ENCODE measurements at places on chromosomes 12 and 14.

GRCh38 chr12:98645572-98646067, 530 bp downstream of the APAF1 start:
- DNase-seq, result peak; percentile 26

- DNase-seq, result no peak
Observed at GRCh38 chr14:95033682-95034632, 123.4 kb downstream of the DICER1 start.

DNA sequence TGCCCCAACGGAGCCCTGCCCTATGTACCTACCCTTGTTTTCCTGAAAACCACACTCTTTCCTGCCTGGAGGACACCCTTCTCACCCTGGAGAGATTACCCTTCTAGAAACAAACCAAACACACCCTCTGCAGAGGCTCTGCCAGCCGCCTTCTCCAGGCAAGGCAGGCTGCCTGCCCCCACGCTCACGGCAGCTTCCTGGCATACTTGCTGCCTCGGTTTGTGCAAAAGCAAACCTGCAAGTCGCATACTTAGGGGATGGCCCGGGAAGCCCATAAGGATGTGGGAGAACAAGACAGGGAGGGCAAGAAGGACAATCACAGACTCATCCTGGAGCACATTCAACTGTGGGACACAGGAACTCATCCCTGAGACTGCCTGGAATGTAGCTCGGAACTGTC, 154.0 kb upstream of the DIO3 start:
- DNase-seq, result no peak

DNA sequence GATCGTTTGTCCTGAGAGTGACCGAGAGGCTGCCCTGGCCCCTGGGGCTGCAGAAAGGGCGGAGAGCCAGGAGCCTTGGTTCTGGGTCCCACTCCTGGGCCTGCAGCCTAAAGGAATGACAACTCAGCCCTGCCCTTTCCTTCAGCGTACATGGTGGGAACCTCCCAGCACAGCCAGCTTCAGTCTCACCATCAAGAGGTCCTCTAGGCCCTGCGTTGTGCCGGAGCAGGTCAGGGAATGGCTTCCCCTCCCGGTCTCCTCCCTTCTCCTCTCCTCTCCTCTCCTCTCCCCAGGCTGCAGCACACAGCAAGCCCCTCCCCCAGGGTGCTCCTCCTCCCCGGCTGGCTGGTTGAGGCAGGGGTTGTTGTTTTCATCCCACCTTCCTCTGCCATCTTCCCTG, 44.6 kb upstream of the TUNAR start:
- DNase-seq, result no peak

- no peak for DNase-seq
Observed at GRCh38 chr12:3998397-3998796, 125.2 kb upstream of the PARP11 start.

DNA sequence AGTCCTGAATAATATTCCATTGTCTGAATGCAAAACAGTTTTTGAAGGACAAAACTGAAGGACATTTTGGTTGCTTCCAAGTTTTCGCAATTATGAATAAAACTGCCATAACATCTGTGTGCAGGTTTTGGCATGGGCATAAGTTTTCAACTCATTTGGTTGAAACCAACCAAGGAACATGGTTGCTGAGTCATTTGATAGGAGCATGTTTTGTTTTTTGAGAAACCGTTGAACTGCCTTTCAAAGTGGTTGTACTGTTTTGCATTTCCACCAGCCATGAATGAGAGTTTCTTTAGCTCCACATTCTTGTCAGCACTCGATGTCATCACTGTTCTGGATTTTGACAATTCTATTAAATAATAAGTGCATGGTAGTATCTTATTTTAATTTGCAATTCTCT, 23.0 kb upstream of the GSG1 start:
- no peak for DNase-seq

DNA sequence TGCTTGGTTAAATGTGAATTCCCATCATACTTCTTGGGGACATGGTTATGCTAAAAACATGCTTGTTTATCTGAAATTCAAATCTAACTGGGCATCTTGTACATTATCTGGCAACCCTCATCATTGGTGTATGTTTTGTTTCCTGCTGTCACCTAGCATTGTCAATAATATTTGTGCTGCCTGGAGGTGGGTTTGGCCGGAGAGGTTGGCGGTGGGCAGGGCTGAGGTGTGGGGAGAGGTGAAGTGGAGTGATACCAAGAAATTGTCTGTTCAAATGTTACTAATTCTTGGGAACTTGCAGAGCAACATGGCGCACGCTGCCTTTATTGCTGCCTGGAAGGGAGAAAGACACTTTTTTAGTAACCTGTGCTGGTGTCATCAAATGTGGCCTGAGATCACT, 280.5 kb downstream of the VRK1 start:
- DNase-seq, result no peak

- no peak for DNase-seq
Observed at GRCh38 chr12:51496895-51497294, 72.3 kb downstream of the SLC4A8 start.

DNA sequence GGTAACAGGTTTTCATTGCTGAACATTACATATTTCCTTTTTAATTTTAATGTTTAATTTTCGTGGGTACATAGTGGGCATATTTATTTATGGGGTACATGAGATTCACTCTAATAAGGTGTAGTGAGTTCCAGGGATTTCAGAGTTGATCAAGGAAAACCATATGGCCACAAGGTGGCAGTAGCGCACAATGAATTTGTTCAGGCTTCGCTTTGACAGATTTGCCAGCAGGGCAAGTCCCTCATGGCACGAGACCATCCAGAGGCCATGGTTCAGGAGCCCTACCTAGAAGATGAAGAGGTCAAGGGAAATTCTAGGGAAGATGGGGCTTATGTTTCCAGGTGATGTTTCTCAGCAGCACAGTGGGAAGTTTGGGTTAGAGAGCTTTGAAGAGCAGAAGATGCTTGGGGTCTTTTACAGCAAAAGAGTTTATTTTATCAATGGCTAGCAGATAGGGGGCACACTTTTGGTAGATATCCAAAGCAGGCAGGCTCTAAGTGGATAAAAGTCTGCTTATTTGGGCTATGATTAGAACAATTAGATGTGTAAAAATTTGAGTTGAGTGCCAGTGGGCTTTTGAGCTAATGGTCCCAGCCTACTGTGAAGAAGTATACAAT, 1004.4 kb downstream of the AACS start:
- peak; percentile 9 for DNase-seq

DNA sequence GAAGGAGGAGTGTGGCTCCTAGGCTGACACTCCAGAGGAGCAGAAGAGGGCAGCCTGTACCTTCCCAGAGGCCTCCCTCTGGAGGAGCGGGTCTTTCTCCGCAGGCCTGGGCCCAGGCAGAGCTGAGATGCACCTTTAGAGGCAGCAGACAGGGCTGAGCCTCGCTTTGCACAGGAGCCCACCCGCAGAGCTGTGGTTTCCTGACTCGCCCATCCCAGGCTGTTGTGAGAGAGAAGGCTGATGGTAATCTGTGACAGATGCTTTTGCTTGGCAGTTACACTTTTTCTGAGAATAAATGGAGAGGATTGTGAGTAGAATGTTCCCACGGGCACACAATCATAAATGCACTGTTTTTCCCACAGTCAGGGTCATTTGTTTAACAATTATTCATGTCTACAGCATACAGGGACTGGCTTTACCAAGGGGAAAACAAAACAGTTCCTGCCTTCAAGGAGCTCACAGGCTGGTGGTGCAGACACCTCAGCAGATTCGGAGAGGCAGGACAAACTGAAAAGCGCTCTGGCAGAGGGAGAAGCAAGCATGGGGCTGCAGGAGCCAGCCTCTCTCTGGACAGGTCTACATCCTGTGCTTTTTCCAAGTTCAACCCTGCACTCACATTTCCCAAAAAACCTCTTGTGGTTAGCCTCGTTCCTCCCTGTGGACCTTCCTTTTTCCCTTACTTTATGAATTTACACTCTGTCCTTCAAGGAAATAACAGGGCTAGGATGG, 13.9 kb downstream of the EVL start:
- DNase-seq, result peak; percentile 50

DNA sequence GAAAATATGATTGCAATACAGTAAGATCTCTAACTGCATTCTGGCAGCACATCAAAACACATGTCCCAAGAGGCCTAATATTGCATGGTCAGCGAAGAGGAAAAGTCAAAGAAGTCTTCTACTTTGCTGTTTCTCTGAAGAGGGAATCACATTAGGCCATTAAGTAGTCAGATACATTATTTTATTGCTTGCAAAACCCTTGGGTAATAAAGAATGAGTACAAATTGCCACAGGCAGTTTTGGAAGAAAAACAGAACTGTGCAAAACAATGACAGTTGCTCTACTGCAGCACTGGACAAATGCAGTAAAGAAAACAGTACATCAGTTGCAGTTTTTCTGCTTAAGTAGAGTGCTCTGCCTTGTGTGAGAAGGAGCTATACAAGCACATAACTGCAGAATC, 211.9 kb downstream of the MED13L start:
- DNase-seq, result no peak

GRCh38 chr12:10661338-10661737, 12.5 kb downstream of the STYK1 start:
- DNase-seq, result no peak

- no peak for DNase-seq
Observed at GRCh38 chr12:89706986-89707702, 1.5 kb downstream of the ATP2B1 start.

- DNase-seq, result no peak
Observed at GRCh38 chr14:79581912-79582576, 629.3 kb downstream of the DIO2 start.

- DNase-seq, result no peak
Observed at GRCh38 chr14:48584031-48584430, 908.6 kb upstream of the MDGA2 start.

GRCh38 chr12:34030591-34030990, 8.3 kb downstream of the ALG10 start:
- no peak for DNase-seq

- DNase-seq, result peak; percentile 73
Observed at GRCh38 chr12:124767066-124767821, 96.4 kb downstream of the SCARB1 start.

- no peak for DNase-seq
Observed at GRCh38 chr14:105862581-105863239, 336.3 kb downstream of the TMEM121 start.

- DNase-seq, result peak; percentile 82
Observed at GRCh38 chr14:99971087-99971940, 93.9 kb upstream of the EVL start.

DNA sequence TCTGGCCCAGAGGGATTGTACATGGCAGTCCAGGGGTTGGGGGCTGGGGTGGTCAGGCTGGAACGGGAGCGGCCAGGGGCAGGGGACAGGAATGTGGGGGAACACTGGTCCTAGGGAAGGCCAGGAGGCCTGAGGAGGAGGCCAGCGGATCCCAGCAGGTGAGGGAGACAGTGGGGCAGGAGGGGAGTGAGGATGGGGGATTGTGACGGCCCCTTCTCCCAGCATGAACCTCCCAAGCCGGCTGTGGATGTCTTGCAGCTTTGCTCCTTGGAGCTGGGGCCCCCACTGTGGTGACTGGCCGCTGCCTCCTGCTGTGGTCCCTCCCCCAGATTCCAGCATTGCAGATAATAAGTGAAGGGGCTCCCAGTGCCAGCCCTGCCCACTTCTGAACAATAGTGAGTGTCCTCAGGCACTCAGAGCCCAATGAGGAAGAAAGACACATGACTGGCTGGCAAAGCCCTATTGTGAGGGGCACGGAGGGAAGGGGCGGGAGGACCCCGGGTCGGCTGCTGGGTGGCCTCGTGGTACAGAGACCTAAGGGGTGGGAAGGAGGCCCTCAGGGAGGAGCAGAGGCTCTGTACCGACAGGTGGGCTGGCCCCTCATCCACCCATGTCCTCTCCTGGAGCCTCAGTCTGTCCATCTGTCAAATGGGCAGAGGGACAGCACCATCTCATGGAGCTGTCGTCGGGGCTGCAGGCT, 215.0 kb downstream of the KIF26A start:
- no peak for DNase-seq

DNA sequence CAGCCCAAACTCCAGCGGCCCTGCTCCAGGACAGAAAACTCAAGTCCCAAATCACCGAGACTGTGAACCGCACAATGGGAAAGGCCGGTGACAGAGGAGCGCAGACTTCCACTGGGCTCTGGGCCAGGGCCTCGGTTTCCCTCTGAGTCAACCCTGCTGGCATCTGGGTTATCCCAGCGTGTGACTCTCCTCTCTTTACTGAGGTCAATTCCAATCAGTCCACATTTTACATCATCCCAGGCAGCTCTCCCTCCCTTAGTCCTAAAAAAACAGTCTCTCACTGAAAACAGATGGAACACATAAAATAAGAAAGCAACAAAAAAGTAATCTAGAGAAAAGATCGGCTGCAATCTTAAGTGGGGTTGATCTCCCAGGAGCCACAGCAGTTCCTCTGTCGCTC, 36.9 kb downstream of the ITPK1 start:
- DNase-seq, result no peak

- DNase-seq, result no peak
Observed at GRCh38 chr12:13503094-13503835, 306.7 kb downstream of the EMP1 start.

GRCh38 chr12:58413794-58414193, 472.4 kb downstream of the ATP23 start:
- no peak for DNase-seq

GRCh38 chr14:101134851-101135433, 231.4 kb upstream of the RTL1 start:
- no peak for DNase-seq

- DNase-seq, result no peak
Observed at GRCh38 chr12:24488091-24488596, 460.8 kb downstream of the BCAT1 start.

DNA sequence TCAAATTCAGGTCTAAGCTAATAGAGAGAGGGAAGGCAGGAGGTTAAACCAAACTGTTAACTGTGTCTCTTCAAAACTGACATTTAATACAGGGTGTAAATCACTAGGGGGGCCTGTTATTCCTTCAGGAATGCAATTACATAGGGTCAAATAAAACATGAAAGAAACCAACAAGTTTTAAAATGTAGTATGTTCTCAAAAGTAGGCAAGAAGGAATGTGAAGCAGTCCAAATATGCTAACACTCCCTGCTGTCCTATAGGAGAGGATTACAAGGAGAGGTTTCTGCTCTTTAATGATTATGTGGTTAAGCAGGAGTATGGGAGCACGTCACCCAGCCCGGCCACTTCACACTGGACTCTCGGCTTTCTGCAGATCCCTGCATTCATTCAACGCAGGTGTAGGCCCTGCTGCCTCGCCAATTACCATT, 42.5 kb upstream of the BMP4 start:
- DNase-seq, result peak; percentile 12

DNA sequence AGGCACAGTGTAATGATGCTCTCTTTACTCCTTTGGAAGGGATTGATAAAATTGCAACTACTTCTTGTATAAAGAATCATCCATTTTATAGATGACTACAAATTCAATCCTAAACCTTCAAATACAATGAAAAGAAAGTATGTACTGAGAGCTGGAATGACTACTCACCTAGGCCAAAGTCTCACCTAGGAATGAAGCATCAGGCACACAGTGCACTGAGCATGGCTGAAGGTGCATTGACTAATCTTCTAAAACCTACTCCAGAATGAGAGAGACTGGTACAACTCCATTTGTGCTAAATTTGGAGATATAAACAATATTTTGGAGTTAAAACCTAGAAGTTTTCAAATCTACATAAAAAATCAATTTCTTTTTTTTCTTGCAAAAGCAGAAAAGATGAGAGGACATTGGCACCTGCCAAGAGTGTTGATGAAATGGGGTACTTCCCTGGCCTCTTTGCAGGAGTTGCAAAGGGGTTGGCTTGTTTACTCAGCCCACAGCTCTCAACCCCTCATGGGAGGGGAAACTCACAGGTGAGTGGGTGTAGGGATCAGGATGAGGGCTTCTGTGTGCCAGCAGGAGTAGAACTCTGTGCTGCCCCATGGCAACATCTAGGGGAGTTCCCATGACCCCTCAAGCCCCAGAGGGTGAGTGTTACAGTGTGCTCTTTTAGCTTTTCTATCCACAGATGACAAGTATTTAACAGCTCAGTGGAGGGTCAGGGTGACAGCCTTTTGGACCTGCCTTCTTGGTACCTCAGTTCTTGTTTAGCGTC, 31.3 kb downstream of the CLECL1 start:
- DNase-seq, result no peak

- no peak for DNase-seq
Observed at GRCh38 chr14:34113005-34113511, 162.2 kb upstream of the EGLN3 start.
